ENCODE measurements at places on chromosomes 16 and 17. TPM values are rescaled to one million over a fixed set of nuclear protein-coding genes. Genes with fewer than 3 reads are reported as not detected.

DNA sequence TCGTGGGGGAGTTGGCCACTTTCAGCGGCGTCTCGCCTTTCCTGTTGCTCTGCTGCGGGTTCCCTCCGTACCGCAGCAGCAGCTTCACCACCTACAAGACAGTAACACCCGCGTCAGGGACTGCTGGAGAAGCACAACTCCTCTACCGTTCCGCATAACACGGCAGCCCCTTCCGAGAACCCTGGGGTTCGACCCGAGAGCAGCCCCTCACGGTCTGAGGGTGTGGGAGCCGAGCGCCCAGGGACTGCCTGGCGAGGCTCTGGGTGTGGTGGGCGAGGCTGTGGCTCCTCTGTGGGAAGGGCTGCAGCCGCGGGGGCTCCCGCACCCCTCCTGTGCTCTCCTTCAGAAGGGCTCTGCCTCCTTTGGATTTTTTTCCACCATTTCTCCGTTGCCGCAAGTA, 68.6 kb downstream of the ZNF778 start:
- DNase-seq, result no peak

The WNT3 gene
- total RNA-seq, result 0.61 TPM

- DNase-seq, result no peak
Observed at GRCh38 chr16:19073344-19073743, 5.9 kb downstream of the COQ7 start.

The CCDC200 gene
- total RNA-seq, result 0.27 TPM

The CTRL gene
- 2.5 TPM for total RNA-seq

The BCL6B gene
- 13.9 TPM for total RNA-seq

DNA sequence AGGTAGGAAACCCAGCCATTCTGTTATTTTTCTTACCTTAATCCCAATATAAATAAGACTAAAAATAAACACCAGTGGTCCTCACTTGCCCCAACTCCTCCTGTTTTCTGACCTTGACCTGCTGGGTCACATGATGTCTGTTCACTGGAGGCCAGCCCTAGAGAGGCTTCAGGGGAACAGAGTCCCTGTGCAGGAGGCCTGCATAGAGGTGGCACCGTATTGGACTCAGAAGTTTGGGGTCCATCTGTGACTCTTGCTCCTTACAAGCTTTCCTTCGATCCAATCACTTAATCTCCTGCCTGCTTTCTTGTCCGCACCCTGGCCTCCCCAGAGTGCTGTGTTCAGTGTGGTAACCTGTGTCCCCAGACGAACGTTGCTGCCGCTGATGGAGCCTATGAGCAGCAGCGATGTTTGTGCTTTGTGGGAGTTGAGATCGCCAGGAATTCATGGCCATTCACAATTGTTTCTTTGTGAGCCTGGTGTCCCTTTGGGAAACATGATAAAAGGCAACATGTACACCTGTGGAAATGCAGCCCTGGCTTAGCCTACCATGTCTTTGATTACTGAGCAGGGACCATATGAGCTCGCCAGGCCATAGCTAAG, 4.7 kb downstream of the IGSF6 start:
- DNase-seq, result no peak

DNA sequence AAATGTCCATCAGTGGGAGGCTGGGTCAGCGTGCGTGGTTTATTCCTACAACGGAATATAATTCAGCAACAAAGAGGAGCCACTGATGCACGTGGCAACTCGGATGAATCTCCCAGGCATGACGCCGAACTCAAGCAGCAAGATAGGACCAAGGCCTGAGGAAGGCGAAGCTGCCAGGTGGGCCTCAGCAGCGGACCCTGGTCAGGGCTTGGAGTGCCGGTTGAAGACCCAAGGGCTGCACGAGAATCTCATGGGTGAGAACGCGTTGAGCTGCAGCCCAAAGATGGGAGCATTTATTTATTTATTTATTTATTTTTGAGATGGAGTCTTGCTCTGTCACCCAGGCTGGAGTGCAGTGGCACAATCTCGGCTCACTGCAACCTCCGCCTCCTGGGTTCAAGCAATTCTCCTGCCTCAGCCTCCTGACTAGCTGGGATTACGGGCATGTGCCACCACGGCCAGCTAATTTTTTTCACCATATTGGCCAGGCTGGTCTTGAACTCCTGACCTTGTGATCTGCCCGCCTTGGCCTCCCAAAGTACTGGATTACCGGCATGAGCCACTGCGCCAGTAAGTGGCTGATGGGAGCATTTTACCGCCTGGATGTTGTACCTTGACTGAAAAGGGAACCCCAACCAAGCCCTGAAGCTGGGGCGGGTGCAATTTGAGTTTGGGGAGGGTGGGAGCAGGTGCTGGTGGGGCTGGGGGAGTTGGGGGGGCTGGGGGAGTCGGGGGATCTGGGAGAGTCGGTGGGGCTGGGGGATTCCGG, 18.1 kb upstream of the BAHCC1 start:
- no peak for DNase-seq

GRCh38 chr17:30352240-30352814, 18.5 kb upstream of the TMIGD1 start:
- no peak for DNase-seq
